GM10248 (cell line): ENCODE measurements at places on chromosomes 1 and 21.
A peak's percentile ranks its signal among the peaks of the same experiment; 100 is the strongest.

- DNase-seq: no peak
These were observed 96.0 kb downstream of the PGBD5 start for GRCh38 chr1:230330157-230330556.

DNA sequence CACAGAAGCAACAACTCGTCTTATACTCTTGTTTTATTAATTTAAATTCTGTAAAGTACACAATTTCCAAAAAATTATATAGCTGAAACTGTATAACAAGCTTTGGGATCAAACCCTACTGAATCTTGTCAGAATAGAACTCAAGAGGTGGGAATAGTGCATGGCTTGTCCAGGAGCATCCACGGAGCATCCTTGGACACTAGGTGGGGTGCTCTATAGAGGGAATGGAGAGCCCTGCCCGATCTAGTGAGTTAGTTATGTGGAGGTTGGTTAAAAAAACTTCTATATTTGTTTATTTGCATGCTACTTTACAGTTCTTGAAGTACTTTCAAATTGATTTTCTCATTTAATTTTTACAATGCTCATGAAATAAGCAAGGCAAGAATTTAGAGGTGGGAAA is 28.3 kb downstream of the ROR1 start:
- DNase-seq: no peak

DNA sequence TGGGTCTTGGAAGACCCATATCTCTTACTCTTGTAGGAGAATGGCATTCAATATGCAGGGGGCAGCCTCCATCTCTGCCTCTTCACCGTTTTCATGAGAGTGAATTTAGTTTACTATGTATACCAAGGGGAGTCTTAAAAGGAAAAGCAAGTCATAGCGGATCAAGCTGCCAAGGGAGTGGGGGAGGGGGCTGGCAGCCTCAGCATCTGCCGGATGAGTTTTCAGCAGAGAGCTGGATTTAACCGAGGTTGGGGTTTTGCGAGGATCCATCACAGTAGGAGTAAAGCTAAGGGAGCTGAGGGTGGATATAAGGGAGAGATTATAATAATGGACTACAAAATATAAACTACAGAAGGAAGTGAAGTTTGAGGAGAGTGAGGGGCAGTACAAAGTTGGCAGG is 9.9 kb downstream of the CD160 start:
- DNase-seq: no peak

GRCh38 chr1:230159580-230159979 is 92.5 kb downstream of the GALNT2 start:
- no peak for DNase-seq

DNA sequence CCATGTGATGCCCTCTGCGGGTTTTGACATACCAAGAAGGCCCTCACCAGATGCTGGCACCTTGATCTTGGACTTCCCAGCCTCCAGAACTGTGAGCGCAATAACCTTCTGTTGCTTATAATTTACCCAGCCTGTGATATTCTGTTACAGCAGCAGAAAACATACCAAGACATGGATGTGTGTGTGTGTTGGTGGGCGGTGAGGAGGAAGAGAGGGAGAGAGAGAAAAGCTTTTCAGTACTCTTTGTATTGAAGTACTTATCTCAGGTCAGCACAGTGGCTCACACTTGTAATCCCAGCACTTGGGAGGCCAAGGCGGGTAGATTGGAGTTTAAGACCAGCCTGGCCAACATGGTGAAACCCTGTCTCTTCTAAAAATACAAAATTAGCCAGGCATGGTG is 23.1 kb downstream of the TRAPPC10 start:
- DNase-seq: no peak

DNA sequence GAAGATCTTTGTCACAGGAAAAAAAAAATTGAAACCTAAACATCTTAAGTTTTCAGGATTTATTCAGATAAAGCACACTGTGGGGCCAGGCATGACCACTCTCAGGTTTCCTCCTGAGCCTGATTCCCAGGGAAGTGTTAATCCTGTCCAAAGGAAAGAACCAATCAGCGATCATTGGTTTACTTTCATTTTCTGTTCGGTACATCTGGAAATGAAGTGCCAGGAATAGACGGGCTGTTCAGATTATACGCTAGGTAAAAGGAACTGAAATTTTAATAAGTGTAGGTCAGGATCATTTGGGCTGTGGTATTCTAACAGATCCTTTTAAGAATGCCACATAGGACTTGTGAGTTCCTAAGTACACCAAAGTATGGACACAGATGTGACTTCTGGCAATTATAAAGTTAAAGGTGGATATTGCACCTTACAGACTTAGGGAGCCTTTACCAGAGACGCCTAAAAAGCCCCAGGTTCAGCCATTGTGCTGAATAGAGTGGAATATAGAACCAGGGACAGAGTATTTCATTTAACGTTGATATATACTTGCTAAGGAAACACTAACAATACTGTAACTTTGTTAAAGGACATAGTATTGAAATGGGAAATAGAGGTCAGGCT is 9.3 kb upstream of the CACYBP start:
- no peak for DNase-seq

DNA sequence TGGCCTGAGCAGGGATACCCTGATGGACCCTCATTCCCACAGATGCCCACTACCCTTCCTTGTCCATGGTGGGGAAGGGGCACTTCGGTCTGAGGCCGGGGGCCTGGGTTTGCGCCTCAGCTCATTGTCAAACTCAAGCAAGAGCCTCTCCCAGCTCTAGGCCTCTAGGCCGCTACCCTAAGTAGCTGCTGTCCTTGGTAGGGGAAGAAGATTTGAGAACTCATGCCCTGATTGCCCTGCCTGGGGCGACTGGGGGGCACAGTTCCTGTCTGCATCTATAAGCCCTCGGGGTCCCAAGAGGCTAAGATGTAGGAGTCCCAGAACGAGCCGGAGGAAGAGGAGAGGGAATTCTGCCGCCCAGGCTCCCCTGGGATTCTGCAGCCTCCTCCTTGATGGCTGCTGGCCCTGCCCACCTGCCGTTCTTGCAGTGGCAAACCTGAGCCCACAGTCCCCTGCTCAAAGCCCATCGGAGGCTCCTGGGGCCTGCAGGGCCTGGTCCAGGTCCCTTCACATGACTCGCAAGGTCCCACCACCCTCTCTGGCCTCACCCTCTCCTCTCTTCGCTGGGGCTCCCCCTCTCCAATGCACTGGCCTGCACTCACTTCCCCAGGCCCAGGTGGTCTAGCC is 20.4 kb upstream of the CASZ1 start:
- no peak for DNase-seq

DNA sequence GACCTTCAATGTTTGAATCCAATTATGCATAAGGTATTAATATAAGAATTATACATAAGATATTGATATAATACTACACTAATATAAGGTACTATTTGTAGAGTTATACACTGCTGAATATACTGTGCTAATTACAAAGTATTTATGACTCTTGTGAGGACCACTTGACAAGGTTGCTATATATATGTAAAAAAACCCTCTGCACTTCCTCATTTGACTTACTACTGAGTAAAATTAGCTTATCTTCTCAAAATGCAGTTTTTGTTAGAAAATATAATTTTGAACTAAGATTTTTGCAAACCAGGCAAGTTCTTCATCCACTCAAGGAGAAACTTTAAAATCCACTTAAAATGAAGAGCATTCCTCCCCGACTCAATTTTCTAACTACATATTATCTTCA is 8.5 kb downstream of the SIKE1 start:
- DNase-seq: no peak

- DNase-seq: no peak
These were observed 397.5 kb upstream of the PLXNA2 start for GRCh38 chr1:208641579-208642280.

GRCh38 chr1:23123528-23123927 is 45.1 kb downstream of the LUZP1 start:
- DNase-seq: no peak

- DNase-seq: no peak
These were observed 176.5 kb downstream of the PSMG1 start for GRCh38 chr21:39006571-39007311.

DNA sequence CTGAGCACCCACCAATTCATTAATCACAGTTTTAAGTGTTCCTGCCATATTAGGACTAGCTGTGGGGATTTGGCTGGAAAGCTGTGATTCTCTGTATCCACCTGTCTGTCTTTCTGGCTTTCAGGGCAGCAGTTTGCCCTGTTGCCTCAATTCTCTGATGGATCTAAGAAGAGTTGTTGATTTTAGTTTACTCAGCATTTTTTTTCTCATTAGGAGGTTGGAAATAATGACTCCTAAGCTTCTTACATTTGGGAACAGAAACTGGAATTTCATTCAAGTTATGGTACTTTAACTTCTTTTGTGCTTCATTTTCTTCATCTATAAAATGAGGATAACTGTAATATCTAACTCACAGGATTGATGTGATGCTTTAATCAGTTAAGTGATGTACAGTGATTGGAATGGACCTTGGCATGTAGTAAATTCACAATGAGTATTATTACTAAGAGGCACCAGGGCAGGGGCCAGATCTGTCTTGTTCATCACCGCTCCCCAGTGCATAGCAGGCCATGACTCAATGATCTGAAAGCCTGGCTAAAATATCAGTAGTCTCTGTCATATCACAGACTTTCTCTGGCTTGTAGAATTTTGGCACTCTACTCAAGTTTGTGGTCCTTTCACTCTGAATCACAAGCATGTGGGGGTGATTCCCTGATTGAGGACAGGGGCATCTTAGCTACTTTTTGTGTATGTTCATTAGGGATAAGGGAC is 51.4 kb upstream of the GREM2 start:
- DNase-seq: no peak

DNA sequence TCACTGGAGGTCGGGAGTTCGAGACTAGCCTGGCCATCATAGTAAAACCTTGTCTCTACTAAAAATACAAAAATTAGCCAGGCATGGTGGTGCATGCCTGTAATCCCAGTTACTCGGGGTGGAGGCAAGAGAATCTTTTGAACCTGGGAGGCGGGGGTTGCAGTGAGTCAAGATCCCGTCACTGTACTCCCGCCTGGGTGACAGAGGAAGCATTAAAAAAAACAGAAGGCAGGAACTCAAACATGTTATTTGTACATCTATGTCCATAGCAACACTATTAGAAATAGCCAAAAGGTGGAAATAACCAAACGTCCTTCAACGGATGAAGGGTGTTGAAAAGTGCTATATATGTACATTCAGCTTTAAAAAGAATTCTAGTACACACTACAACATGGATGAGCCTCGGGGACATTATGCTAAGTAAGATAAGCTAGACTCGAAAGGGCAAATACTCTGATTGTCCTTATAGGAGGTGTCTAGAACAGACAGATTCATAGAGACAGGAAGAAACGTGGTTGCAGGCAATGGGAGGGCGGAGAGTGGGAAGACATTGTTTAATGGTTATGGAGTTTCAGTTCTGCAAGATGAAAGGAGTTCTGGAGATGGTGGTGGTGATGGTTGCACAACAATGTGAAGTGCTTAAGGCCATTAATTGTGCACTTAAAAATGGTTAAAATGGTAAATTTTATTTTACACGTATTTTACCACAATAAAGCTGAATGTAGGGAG is 19.2 kb downstream of the NLRP3 start:
- DNase-seq: no peak

GRCh38 chr1:236465959-236466303 is 57.9 kb upstream of the LGALS8 start:
- DNase-seq: peak; percentile 46

DNA sequence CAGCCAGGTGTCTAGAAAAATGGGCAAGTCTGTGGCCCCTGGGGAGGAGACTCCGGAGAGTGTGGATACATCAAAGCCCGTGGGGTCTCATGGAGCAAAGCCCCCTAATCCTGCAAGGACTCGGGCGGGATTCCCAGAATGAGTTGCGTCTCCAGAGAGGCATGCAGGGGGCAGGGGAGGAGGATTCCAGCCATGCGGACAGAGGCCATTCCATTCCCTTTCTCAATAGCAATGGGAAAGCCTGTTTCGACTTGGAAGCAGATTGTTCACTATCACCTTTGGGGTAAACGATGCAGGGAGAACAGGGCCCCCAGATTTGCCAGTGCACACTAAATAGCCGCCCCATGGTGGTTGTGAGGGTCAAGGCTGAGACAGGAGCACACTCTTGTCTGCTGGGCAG is 15.4 kb upstream of the PRDM15 start:
- DNase-seq: no peak

DNA sequence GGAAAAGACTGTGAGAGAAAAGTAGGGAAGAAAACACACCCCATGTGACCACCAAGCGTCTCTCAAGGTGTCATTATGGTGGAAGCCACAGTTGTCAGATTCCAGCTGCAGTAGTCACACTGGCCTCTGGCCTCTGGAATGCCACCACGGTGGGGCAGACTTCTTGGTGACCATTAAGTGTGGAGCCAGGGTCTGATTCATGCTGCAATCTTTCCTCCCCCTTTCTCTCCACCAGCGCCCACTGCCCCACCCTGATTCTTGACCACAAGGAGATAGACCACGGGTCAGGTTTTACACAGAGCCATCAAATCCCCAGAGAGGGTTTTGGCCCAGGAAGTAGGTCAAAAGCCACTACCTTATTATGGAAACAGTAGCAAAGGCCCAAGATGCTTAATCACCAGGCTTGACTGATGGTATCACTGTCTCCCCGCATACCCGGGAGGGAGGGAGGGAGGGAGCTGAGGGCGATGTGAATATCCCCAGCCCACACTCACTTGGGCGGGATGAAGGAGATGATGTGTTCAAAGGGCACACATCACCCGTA is 52.7 kb upstream of the GRHL3 start:
- DNase-seq: no peak

- DNase-seq: no peak
These were observed 45.1 kb downstream of the ATP2B4 start for GRCh38 chr1:203671521-203672278.

DNA sequence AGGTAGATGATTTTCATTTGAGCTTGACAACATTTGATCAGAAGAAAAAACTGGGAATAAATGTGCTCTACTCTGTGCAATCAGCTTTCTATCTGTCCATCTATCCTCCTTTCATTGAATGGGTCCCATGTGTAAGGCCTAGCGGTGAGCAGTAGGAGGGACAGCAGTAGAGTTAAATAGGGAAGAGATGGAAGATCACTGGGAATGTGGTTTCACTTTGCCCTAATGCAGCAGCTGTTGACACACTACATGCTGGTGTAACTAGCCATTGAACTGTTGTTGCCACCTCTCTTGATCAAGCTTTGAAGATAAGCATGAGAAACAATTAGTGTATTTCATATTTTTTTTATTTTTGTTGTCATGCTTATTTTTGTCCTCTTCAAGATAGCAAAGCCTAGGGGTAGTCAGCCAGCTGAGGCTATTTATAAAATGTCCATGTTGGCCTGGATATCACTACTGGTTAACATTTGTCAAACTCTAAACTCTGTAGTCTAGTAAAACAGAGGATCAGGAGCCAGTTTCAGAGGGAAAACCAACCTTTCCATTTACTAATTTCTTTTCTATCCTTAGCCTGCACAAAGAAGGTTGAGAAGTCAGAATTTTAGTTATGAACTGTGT is 41.9 kb downstream of the CACNA1E start:
- DNase-seq: no peak
